ENCODE measurements at places on chromosomes 7 and 10.

DNA sequence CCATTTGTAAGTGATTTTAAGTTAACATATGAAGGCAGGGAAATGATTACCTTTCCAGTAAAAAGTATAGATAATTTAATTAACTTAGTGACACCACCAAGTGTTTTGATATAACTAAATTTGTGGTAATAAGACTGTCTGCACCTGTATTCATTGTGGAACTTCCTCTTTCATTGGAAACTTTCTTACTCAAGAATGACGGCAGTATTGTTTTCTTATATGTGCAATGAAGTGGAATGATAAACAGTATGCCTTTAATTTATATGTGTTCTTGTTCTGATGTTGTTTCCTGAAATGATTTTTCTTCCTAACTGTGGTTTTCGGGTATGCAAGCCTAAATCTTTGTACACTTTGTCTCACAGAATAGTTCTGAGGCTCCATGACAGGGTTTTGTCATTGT lies 46.4 kb downstream of the CASD1 start:
- no peak for DNase-seq

- DNase-seq, result no peak
These were observed 179.3 kb downstream of the ARHGAP12 start for GRCh38 chr10:31749301-31749700.

- DNase-seq, result no peak
These were observed 49.0 kb upstream of the WNT16 start for GRCh38 chr7:121279822-121280221.

GRCh38 chr10:11673346-11674280 lies 62.2 kb upstream of the USP6NL start:
- DNase-seq, result no peak

- no peak for DNase-seq
These were observed 262.3 kb upstream of the KLF14 start for GRCh38 chr7:130996205-130996832.

DNA sequence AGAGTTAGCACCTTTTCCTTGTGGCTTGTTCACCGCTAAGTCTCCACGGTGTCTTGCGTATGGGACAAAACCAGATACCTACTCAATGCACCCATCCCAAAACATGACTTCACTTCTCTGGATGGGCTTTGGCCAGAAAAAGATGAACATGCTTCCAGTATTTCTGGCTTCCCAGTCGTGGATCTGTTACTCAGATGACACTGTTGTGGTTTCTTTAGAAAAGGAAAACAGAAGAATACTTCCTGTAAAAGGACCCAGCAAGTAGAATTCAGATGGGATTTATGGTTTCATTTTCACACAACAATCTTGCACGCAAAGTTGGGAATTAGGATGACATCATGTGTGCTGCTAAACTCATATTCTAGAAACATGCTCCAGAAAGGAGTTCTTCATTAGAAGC lies 216.7 kb downstream of the ADAM12 start:
- no peak for DNase-seq

- no peak for DNase-seq
These were observed 15.0 kb downstream of the CDK14 start for GRCh38 chr7:90611115-90611514.

DNA sequence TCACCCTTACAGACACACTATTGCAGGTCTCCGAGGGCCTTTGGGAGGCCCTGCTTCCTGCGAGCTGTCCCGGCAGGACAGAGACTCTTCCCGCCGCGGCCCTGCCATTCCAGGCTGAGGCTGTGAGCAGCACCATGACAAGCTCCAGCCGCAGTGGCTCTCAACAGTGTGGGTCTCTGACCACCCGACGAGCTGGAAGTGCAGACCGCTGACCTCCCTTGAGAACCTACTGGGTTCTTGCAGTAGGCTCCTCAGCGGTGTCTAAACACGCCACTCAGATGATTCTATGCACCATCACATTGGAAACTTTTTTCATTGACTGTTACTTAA lies 303.4 kb downstream of the WDR37 start:
- no peak for DNase-seq

DNA sequence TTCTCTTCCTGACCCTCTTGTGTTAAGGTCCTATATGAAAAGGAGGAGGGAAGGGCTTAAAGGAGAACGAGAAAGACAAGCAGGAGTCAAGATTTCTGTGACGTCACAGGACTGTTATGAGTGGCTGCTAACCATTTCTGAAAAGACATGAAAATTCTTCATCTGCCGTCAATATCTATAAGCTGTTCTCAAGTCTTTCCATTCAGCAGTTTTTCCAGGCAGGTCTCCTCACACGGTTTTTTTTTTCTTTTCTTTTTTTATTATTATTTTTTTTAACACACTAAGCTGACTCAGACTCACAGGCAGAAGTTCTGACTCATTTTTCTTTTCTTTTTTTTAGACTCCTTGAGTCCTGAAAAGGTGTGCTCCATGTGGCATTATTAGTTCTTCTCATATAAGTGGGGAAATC lies 72.0 kb downstream of the DGKI start:
- DNase-seq, result no peak
